ENCODE measurements at places on chromosomes 2 and 18.

- no peak for DNase-seq
These were observed 183.2 kb downstream of the FAM210A start for GRCh38 chr18:13543144-13543543.

- DNase-seq: no peak
These were observed 382.8 kb downstream of the GPD2 start for GRCh38 chr2:156818944-156819343.

DNA sequence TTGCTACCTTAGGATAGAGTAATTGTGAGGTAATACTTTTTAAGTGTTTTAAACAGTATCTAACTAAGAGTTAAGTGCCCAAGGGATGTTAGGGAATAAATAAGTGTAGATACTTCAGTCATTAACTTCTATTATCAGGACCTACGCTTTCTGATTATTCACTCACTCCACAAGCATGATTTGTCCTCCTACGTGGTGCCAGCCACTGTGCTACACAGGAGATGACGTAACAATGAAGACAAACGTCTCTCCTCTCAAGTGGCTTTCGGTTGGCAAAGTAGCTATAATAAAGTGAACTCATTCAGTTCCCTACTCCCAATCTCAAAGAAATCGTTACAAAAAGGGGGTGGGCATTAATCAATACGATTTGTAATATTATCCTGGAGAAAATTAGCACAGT, 100.9 kb upstream of the SETBP1 start:
- no peak for DNase-seq

DNA sequence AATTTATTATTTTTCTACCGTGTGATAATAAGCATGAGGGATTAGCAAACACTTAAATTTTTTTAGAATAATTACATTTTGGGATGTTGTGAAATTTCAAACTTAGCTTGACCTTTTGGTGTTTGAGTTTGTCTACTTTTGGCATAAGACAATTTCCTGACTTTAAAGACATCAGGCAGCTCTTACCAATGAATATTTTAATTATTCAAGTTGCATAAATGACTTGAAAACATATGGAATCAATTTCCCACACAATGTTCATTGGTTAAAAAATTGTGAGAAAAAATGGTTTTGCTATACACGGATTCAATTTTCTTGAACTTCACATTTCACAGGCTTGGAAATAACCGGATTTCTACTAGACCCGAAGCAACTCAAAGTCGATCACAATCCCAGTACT, 243.4 kb downstream of the IKZF2 start:
- no peak for DNase-seq

- peak; percentile 43 for DNase-seq
These were observed 51.8 kb downstream of the PSD4 start for GRCh38 chr2:113225263-113226259.

DNA sequence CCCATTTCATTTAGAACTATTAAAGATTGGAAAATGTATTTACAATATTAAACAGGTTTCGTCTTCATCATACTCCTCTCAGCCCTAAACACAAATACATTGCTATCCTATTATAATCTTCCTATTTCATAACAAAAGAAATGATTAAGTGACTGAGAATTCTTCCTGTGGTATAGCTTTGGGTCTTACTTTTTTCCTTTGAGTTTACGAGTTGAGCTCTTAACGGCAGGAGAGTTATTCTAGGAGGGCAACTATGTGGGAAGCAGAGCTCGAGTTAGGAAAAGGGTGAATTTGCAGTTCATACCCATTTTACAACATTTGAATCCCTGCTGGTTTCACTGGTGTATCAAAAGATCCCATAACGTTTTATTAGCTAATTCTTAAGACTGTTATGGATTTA, 105.0 kb downstream of the FIGN start:
- DNase-seq: no peak

- no peak for DNase-seq
These were observed 10.2 kb downstream of the SP110 start for GRCh38 chr2:230209422-230210051.

GRCh38 chr2:167509586-167509985, 621.3 kb downstream of the XIRP2 start:
- DNase-seq: no peak

DNA sequence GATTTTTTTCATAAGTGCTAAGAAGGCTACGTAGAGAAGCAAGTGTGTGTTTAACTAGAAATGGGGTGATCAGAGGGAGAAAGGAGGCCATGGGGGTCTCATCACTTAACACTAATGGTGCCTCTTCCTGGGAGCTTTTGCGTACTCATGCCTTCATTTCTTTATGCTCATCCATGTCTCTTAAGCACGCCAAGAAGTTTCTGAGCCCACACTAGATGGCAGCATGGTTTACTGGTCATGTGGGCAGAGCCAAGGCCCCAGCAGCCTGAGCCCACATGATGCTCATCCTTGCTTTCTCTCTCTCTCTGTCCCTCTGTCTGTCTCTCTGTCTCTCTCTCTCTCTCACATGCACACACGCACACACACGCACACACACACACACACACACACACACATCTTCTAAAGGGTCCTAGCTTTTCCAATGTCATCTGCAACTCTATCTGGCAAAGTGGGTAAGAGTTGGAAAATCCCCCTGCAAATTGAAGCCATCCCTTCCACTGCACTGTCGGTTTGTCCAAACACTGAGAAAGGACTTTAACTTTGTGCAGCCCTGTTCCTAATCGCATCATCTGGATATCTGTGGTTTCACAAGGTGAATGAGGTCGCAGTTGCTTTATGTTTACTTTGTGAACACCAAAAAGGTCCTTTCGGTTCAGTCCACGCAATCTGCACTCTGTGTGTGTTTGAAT, 137.1 kb upstream of the CCDC68 start:
- no peak for DNase-seq

- DNase-seq: no peak
These were observed 1132.9 kb upstream of the ZEB2 start for GRCh38 chr2:145652571-145653545.

GRCh38 chr2:74008761-74009395, 24.2 kb downstream of the TET3 start:
- DNase-seq: no peak

- DNase-seq: no peak
These were observed 10.6 kb upstream of the COL6A3 start for GRCh38 chr2:237424544-237424943.

- no peak for DNase-seq
These were observed 428 bp upstream of the MAP3K20 start for GRCh38 chr2:173075056-173075780.

- no peak for DNase-seq
These were observed 151.5 kb upstream of the PKDCC start for GRCh38 chr2:41896186-41896846.

DNA sequence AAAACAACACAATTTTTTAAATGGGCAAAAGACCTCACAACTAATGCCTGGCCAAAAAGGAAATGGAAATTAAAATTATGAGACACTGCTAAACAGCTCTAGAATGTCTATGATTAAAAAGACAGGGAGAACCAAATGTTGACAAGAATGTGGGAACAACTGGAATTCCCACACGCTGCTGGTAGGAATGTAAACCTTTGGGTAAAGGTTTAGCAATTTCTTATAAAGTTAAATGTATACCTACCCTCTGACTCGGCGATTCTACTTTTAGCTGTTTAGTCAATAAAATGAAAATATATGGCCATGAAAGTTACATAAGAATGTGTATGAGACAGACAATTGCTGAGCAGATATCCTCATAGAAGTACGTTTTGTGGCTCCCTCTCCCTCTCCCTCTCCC, 60.9 kb downstream of the ATF2 start:
- no peak for DNase-seq

DNA sequence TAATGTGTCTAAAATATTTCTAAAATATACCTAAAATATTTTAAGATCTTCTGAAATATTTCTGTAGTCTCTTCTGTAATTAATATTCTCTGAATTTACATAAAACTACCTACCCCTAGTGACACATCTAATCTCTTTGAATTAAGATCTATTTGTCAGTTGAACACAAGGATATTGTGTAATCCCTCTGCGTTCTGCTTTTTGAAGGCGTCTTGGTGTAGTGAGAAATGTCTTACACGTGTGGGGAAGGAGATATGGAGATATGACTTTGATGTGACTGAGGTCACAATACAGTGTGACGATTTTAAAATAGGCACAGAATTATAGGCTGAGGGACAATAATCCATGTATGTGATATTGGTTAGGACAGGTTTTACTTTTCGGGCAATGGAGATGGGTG, 79.8 kb downstream of the DOK6 start:
- no peak for DNase-seq

DNA sequence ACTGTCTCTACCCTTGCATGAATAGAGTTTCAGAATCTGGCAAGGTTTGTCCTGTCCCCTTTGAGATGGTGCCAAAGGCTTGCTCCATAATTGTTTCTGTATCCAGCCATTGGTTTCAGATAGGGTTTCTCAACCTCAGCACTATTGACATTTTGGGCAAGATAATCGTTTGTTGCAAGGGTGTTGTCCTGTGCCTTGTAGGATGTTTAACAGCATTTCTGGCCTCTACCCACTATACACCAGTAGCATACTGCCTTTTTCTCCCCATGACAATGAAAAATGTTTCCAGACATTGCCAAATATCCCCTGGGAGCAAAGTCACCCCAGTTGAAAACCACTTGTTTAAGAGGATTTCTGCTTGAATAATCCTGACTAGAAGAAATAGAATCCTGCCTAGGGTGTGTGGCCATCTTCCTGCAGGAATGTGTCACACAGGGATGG, 126.8 kb downstream of the CDC42EP3 start:
- no peak for DNase-seq

DNA sequence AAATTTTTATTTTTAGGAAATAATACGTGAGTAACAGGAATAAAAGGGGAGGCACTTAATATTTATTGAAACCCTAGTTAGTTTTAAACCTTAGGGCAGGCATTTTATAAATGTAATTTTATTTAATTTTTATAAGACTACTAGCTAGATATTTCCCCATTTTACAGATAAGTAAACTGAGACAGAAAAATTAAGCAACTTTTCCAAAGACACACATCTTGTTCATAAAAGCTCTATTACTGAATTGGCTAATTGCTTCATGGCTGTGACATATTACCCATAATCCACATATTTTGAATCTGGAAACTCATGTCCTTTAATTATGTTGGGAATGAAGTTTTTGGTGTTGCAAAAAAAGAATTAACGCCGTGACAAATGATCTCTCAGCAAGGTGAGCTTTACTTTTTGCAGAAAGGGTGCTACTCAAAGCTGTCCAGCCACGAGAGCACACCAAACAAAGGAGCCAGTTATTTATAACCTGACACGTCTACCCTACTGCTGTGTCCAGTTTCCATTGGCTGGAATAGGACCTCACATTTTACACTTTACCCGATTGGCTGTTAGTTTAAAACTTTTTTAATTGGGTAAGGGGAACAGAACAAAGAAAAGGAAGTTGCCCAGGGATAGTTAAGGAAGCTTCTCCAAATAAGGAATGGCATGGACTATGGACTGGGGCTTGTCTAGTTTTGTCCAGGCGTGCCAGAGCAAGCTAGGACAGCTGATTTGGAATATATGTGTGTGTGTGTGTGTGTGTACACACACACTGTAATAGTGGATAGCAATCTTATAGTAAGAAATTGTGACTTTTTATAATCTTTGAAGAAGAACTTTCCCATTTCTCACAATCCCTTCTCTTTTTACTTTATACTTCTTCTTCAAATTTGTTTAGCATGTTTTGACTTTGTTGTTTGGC, 54.2 kb downstream of the COMMD1 start:
- no peak for DNase-seq

GRCh38 chr2:202778217-202778616, 93.3 kb downstream of the ICA1L start:
- no peak for DNase-seq

DNA sequence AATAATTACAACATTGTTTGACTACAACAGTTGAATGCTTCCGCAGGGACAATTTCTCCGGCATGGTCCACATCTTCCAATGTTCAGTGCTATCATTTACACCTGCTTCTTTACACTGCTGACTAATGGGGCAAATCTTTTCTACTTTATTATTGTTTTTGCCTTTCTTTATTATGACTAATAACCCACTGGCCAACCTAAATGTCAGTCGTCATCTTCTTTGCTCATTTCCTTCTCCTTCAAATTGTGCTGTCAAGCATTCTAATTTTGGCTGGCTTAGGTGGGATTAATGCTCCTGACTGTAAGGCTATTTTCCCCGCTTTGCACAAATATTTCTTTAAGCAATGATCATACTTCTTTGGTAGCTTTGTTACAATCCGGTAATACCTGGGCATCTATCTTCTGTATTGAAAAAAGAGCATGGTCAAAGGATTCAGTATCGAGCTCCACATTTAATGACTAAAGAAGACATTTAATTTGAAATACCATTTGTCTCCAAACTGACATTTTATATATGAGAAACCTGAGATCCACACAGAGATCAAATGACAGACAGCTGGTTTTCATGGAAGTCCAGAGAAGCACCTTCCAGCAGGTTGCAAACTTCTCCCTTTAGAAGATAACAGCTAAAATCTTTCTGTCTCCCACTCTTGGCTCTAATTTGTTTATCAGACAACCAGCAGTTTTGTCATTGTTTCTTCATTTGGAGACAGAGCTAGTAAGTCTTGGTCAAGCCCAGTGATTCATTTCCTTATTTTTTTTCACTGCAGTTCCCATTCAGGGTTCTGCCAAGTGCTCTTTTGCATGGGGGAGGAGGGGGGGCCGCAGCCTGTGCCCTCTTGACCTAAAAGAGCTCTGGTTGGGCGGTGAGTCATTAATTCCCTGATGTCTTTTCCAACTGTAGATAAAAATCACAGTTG, 132.9 kb downstream of the SOCS6 start:
- peak; percentile 33 for DNase-seq

DNA sequence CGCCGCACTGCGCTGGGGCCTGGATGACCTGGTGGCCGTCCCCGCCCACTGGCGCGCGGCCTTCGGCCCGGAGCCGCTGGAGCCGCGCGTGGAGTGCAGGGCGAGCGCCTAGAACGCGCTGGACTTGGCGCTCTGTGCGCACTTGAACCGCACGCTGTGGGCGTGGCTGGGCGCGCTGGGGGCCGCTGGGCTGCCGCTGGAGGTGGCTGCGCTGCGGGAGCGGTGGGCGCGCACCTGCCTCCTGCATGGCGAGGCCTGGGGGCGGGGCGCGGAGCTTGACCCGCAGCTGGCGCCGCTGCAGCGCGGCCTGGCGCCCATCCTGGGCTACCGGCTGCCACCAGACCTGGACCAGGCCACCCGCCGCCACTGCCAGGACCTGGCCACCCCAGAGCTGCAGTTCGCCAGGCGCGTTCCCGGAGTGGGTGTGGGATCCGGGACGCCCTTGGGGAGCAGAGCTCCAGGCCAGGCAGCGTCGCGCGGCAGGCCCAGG, 9.9 kb downstream of the AQP12B start:
- no peak for DNase-seq

DNA sequence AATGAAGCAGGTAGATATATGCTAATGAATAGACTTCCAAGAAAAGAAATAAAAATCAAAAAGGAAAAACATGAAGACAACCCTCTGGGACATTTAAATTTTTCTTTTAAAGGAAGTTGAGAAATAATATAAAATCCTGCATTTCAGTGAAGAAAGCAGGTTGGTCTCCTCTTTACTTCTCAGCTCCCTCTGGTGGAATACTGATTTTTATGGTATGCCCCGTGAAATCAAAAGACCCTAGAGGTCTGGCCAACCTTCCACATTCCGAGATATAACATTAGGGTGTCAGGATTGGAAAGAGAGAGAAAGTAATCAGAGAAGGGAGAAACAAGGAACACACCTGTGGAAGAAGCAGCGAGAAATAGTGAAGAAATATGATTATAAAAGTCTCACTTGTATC, 72.7 kb downstream of the DNER start:
- DNase-seq: no peak

All from hematopoietic multipotent progenitor cell (in vitro differentiated cells).